ENCODE measurements at places on chromosomes 5 and 9.

GRCh38 chr9:7273575-7273974 is 515.8 kb downstream of the KDM4C start:
- DNase-seq = no peak

GRCh38 chr5:138051441-138052296 is 18.8 kb upstream of the FAM13B start:
- no peak for DNase-seq

- DNase-seq = no peak
These were observed 105.6 kb downstream of the TENT4A start for GRCh38 chr5:6818594-6819511.

- DNase-seq = no peak
These were observed 29.2 kb upstream of the IL13 start for GRCh38 chr5:132628814-132629213.

GRCh38 chr9:12802093-12802492 is 27.3 kb downstream of the LURAP1L start:
- no peak for DNase-seq

- no peak for DNase-seq
These were observed 78.8 kb downstream of the FBXL17 start for GRCh38 chr5:108303086-108303485.

- no peak for DNase-seq
These were observed 3.1 kb upstream of the PPIC start for GRCh38 chr5:123039673-123040072.

GRCh38 chr9:5500441-5501235 is 9.7 kb upstream of the PDCD1LG2 start:
- no peak for DNase-seq

DNA sequence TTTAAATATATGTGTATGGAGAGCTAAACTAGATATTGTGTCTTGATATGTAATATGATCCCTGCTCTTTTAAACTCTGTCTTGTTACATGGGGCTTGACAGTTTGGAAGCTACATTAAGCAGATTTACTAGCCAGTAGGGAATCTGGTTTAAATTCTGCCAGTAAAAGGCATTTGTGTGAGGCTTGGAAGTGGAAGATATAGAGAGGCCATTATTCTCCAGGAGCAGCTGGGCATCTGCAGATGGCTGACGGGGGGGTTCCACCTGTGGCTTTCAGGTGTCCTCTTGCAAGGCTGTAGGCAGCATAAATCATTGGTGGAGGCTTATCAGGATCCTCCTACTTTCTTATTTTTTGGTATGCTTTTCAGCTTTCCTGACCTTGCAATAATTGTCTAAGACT is 179.1 kb upstream of the FBXL7 start:
- DNase-seq = no peak

- DNase-seq = no peak
These were observed 736.3 kb downstream of the TAF11L14 start for GRCh38 chr5:18370531-18370930.

DNA sequence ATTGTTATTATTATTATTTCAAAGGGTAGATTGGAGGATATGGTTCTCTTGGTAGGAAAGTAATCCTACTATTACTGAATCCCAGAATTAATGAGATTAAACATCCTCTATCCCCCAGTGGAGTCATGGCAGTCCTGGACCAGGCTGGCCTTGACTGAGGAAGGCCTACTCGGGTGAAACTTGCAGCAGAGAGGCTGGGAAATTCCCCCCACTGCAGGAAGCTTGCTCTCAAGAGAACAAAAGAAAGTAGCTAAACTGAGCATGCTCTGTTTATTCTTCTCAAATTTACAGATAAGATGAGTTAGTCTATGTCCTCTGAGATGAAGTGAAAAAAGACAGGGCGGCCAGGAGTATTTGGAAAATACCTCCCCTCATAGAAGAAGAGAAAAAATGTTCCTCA is 233.9 kb upstream of the RPS23 start:
- no peak for DNase-seq

DNA sequence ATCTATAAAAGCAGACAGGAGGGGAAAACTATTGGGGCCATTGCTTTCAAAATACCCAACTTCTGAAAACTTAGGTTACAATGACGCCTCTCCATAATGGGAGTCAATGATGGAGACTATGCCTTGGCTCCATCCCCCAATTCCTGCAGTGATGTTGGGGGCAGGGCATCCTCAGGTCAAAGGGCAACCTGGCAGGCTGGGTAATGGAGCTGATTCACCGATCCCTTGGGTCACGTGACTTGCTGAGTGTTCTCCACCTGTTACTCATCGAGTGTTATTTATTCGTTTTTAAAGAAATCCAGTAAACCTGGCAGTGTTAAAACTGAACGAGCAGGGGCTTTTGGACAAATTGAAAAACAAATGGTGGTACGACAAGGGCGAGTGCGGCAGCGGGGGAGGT is 244.4 kb downstream of the FAM114A2 start:
- DNase-seq = no peak

- no peak for DNase-seq
These were observed 5.6 kb downstream of the RAD23B start for GRCh38 chr9:107288701-107289100.
